ENCODE measurements at places on chromosomes 3 and 15.

- no peak for DNase-seq
These were observed 11.0 kb downstream of the CTDSPL2 start for GRCh38 chr15:44438402-44438801.

DNA sequence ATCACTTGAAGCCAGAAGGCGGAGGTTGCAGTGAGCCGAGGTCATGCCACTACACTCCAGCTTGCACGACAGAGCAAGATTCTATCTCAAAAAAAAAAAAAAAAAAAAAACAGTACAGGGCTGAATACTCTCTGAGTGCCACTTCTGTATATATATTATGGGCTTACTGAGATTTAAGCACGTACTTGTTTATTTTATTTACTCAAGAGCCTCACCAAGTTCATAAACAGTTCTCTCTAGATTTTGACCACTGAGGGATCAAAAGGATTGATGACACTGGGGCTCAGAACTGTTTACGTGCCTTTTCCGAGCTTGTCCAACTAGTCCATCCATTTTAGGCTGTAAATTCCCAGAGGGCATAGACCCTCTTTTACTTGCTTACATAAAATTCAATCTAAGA lies 81.5 kb downstream of the FRMD4B start:
- DNase-seq = no peak

- DNase-seq = no peak
These were observed 53.0 kb upstream of the TMCO5A start for GRCh38 chr15:37881237-37882013.

DNA sequence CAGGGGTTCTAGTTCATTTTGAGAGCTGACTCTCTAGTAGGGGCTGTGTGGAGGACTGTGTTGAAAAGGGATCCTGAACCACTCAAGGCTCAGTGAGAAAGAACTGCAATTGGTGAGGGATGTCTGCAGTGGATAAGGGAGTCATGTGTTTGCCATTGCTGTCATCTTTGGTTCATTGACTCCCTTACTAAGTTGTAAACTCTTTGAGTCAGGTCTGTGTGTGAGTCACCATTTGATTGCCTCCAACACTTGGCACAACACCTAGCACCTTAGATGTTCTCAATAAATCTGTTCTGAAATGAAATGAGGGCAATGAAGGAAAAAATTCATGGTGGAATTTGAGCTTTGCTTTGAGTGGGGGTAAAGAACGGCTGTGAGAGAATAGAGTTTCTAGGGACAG lies 51.7 kb downstream of the PLS1 start:
- no peak for DNase-seq

Measured in stimulated activated CD4-positive, alpha-beta T cell treated with anti-CD3 and anti-CD28 coated beads, Interleukin-1b, Interleukin-23, amount 100 ng/mL, for 24 hours (primary cell).